ENCODE measurements at places on chromosomes 3 and 15.

GRCh38 chr3:55588146-55588765, 101.2 kb upstream of the WNT5A start:
- H3K27me3 ChIP-seq, result no peaks in the 10 kb centered on the region
- H3K27ac ChIP-seq, result no peak overlapping the region
- H3K36me3 ChIP-seq, result no peaks in the 10 kb centered on the region
- ATAC-seq, result no peak
- H3K4me3 ChIP-seq, result no peak overlapping the region

GRCh38 chr3:187744169-187745151, 808 bp downstream of the BCL6 start:
- H3K27me3 ChIP-seq, result no peaks in the 10 kb centered on the region
- peaks cover 75% of the 10 kb centered on the region for H3K4me1 ChIP-seq
- peak overlapping the region; percentile 99 for H3K27ac ChIP-seq

- peaks cover 26% of the 10 kb centered on the region for H3K36me3 ChIP-seq
- H3K4me3 ChIP-seq, result no peak overlapping the region
- H3K4me1 ChIP-seq, result peaks cover 5% of the 10 kb centered on the region
- no peaks in the 10 kb centered on the region for H3K27me3 ChIP-seq
- H3K27ac ChIP-seq, result no peak overlapping the region
- no peak for ATAC-seq
These were observed 35.4 kb upstream of the XXYLT1 start for GRCh38 chr3:195306369-195306768.

GRCh38 chr3:192892981-192893700, 24.5 kb downstream of the MB21D2 start:
- H3K36me3 ChIP-seq, result peaks cover 14% of the 10 kb centered on the region
- ATAC-seq, result peak; percentile 97
- peak overlapping the region; percentile 78 for H3K27ac ChIP-seq
- no peaks in the 10 kb centered on the region for H3K27me3 ChIP-seq
- peak overlapping the region; percentile 59 for H3K4me3 ChIP-seq

GRCh38 chr15:92405942-92406341, 12.3 kb downstream of the ST8SIA2 start:
- no peak overlapping the region for H3K27ac ChIP-seq
- no peaks in the 10 kb centered on the region for H3K4me1 ChIP-seq
- no peak overlapping the region for H3K4me3 ChIP-seq
- no peaks in the 10 kb centered on the region for H3K36me3 ChIP-seq
- H3K27me3 ChIP-seq, result peaks cover 7% of the 10 kb centered on the region
- ATAC-seq, result no peak

- H3K36me3 ChIP-seq, result peaks cover 77% of the 10 kb centered on the region
- no peaks in the 10 kb centered on the region for H3K27me3 ChIP-seq
- no peak overlapping the region for H3K27ac ChIP-seq
These were observed 62.0 kb downstream of the ZNF148 start for GRCh38 chr3:125313060-125313635.

All from stimulated activated memory B cell treated with anti-CD40 and anti-IgM and Interleukin-4, amounts not matched to agents 10 μg/mL and 1 μg/mL and 100 μg/mL, for 72 hours (primary cell).